ENCODE measurements at places on chromosomes 5 and 9.

DNA sequence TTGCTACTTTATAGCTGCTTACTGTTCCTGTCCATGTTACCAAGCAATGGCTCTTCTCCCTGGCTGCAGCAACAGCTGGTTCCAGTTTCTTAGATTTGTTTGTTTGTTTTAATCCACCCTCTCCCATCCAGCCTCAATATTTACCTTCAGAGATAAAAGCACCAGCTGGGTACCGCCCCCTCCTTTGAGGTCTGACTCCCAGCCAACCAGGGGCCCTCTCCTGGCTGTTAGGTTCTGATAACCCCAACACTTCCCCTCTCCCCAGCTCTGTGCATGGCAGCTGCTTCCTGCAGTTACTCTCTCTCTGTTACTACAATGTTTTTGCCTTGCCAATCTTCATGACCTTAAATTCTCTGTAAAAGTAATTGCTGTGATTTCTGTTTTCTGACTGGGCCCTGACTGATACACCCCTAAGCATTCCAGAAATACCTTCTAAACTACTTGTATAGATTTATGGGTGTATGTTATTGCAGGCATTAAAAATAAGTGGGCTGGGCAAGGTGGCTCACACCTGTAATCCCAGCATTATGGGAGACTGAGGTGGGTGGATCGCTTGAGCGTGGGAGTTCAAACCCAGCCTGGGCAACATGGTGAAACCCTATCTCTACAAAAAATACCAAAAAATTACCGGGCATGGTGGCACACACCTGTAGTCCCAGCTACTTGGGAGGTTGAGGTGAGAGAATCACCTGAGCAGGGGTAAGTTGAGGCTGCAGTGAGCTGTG, 2.6 kb upstream of the GCNT1 start:
- DNase-seq = peak; percentile 87

- no peak for DNase-seq
These were observed 7.6 kb downstream of the CAMK2A start for GRCh38 chr5:150281987-150282386.

GRCh38 chr5:123000731-123001130, 35.8 kb downstream of the PPIC start:
- no peak for DNase-seq

GRCh38 chr5:32612134-32612888, 27.0 kb downstream of the SUB1 start:
- DNase-seq = peak; percentile 58

- no peak for DNase-seq
These were observed 31.6 kb upstream of the CTSL start for GRCh38 chr9:87694236-87694755.

DNA sequence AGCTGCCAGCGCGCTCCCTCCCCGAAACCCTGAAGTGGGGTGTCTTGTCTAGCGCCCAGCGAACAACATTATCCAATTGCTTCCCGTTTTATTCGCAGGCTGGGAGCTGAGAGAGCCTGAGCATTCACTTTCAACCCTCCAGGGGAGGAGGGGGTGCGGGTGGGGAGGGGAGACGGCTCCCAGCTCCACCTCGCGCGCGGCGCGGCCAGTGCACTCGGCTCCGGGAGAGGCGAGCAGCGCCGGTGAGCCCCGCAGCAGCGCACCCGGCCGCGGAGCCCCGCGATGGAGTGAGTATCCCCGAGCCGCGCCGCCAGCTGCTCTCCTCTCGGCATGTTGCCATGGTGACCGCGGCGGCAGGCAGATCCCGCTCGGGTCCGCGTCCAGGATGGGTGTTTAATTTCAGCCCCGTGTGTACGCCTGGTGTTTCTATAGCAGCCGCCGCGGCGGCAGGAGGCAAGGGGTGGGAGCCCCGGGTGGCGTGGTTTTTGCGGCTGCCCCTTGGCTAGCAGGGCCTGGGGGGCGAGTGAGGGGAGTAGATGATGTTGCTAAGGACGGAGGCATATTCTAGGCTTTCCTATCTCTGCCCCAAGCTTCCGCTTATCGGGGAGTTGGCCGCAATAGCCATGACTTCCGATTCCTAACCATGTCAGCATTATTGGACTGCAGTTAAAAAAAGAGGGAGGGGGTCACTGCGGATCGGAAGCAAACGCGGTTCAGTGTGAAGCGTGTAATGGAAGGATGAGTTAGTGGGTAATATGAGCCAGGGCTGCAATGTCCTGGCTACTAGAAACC, 139.2 kb upstream of the PALM2AKAP2 start:
- DNase-seq = no peak

- DNase-seq = peak; percentile 88
These were observed 656.5 kb downstream of the TLE1 start for GRCh38 chr9:81032831-81033230.

DNA sequence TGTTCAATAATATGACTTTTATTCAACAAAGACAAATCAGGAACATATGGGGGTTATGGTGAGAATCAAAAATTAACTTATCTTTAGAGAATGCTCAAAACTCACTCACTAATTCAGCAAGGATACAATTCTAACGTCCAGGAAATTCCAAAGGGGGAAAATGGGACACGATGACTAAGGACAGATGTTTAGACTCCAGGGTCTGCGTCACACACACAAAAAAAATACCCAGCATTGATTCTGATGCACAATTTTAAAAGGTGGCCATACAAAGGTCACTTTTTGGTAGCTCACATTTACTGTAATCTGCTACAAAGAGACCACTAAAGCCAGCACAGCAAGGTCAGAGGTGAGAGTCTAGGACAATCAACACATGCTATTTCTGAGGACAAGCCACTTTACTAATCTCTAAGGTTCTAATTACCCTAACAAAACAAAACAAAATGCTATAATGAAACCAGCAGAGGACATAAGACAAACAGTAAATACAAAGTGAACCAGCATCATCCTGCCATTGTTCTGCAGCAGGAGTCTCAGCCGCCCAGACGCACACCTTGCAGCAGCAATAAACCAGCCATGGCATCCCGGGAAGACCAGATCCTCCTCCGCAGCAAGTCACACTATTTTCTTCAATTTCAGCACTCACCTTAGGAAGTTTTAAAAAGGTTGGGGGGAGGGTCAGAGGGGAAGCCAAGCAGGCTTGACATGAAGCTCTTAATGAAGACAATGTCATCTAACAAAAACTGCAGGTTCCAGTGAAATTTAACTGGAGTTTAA, 57.8 kb downstream of the TTC39B start:
- DNase-seq = no peak

DNA sequence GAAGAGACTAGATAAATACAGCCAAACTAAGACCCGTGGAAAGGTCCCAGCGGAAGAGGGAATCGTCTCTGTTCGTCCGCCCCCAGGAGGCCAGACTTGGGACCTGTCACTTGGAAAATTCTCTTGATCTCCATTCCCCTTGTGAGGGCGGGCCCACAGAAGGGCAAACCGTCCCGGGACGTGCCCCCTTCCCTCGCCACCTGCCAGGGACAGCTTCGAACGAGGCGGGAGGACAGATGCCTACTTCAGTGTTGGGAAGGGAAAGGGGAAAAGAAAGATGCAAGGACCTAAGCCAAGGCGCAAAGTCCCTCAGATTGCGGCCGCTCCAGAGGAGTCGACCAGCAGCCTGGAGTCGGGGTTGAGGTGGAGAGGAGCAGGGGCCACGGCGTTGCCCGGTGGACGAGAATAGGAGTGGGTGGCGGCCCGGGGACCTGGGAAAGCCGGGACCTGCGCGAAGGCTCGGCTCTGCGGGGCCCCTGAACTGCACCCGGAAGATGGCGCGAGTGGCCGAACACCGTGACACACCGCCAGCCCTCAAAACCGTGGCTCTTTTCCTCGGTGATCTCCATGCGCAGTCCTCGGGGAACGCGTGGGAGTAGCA, 4.4 kb upstream of the EBF1 start:
- DNase-seq = no peak

DNA sequence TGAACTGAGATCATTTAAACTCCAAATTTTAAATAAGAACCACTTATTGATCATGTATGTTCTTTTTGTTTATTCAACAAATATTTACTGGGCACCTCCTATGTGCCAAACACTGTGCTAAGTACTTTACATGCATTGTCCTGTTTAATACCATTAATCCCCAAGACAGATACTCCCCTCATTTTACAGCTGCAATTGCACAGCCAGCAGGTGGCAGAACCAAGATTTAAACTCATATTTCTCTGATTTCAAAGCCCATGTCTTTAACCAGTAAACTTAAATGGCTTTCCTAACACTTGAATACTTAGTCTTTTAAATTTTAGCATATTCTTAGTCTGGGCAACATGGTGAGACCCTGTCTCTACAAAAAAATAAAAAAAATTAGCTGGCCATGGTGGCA, 43.4 kb upstream of the KIAA1958 start:
- peak; percentile 13 for DNase-seq

GRCh38 chr9:32580631-32581300, 7.8 kb upstream of the NDUFB6 start:
- peak; percentile 71 for DNase-seq

DNA sequence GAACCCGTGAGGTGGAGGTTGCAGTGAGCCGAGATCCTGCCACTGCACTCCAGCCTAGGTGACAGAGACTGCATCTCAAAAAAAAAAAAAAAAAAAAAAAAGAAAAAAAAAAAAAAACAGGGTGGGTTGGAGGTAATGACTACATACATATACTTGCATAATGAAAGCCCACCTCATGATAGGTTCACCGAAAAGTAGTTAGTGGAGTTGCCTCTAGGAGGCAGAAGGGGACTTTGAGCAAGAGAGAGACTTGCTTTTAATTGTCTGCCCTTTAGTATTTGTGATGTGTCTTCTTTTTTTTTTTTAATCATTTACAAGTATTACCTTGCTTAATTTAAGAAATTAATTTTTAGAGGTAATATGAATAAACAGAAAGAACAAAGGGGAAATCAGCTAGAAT, 99.8 kb downstream of the PPARGC1B start:
- peak; percentile 24 for DNase-seq

DNA sequence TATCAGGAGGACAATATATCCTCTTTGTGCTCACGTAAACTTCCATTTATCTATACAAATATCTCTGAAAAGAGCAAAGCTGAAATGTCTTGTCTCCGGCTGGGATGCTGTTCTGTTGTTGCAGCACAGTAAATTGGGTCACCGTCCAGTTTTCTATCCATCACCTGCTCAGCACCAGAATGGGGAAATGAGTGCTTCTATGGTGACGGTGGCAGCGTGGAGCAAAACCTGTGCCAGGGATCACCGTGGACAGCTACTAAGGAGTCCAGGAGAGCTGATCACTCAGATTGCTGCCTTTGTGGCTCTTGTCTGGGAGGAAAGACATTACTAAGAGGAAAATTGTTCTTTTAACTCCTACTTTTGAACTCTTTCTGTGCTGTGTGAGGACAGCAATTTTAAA, 531.6 kb downstream of the PSAT1 start:
- no peak for DNase-seq

DNA sequence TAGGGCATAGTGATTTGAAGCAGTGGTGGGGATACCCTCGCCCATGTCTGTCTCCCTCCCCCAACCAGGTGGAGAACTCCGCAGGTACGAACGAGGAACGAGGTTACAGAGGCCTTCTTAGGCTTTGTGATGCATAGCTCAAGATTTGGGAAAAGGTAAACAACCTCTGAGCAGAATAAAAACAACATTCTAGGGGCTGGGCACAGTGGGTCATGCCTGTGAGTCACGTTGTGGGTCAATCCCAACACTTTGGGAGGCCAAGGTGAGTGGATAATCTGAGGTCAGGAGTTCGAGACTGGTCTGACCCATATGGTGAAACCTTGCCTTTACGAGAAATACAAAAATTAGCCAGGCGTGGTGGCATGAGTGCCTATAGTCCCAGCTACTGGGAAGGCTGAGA, 3.6 kb upstream of the LCP2 start:
- DNase-seq = no peak

DNA sequence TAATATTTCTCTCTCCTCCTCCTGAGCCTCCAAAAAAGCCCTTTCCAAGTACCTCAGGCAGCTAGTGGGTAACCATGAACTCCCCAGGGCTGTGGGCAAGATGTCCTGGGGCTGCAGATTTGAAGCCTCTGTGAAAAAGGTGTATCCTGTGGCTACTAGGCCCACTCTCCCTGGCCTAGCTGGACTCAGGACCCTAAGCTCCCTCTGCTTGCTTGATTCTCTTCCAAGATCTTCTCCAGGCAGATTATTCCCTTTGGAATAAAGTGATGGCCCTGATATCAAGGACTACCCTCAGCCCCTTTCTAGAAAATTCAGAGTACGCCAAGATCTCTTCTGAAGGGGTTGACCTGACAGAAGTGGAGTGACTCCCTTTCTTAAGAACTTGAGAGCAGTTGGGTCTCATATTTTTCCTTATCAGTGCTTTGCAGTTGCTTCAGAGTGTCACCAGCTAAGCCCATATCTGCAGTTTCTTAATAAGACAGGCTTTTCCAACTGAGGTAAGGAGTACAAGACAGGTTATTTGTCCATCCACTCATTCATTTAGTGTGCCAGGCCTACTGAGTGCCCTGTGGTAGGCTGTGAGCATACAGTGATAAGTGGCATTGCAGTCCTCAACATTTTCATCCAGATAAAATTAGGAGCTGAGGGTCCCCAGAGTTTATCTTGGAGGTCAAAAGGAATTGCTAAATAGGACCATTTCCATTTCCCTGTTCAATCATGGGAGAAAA, 42.5 kb downstream of the CYSTM1 start:
- DNase-seq = no peak

DNA sequence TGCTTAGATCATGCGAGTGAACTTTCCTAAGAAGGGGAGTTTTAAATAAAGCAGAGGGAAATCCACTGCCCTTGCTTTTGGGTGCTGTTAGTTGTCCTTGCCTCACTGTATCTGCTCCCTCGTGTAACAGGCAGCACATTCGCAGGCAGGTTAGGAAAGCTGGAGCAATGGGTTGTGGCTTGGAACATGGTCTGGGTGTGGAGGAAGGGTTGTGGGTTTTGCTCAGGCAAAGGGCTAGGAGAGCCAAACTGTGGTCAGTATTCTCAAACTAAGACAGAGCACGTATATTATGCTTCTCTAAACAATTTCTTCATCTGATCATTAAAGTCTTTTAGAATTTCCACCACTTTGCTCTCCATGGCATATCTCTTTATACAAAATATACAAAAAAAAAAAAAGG, 135.7 kb downstream of the FANCC start:
- DNase-seq = no peak

- no peak for DNase-seq
These were observed 1236.6 kb downstream of the MAT2B start for GRCh38 chr5:164742025-164742424.

DNA sequence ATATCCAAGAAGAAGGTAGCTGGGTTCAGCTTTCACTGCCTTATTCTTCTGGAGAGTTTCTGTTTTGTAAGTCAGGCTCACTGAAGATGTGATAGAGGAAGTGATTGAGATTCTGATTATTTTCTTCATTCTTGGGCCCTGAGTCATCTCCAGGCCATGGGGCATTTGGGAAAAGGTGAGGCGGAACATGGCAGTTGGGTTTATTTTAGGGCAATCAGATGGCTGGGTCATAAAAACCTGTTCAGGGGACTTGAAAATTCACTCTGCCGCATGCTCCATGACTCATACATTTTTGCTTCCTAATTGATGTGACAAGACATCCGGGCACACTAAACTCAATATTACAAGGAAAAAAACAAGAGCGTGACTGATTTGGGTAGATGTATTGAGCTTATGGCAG, 265.7 kb upstream of the KLF4 start:
- DNase-seq = peak; percentile 33

- no peak for DNase-seq
These were observed 78.9 kb downstream of the ASTN2 start for GRCh38 chr9:117335837-117336433.

All from amniotic epithelial cell (primary cell).